M059J (cell line): ENCODE measurements at places on chromosomes 6 and 20. TPM values are rescaled to one million over a fixed set of nuclear protein-coding genes. Genes with fewer than 3 reads are reported as not detected.

GRCh38 chr20:32945710-32946221, 58.5 kb downstream of the SUN5 start:
- peak; percentile 38 for DNase-seq

GRCh38 chr6:44080561-44081521, 46.4 kb downstream of the MRPL14 start:
- no peak for DNase-seq

Gene GPX6
- total RNA-seq: not detected in 2 replicates

GRCh38 chr20:20786428-20786827, 74.0 kb upstream of the RALGAPA2 start:
- no peak for DNase-seq

Gene CAGE1
- total RNA-seq: 0.02 TPM in 1 of 2 replicates, not detected in the other

Gene NR2E1
- 0.37 and 1.2 TPM in 2 replicates for total RNA-seq

GRCh38 chr6:31083742-31084354, 28.5 kb downstream of the C6orf15 start:
- peak; percentile 76 for DNase-seq

Gene B3GALT4
- not detected in 2 replicates for total RNA-seq

DNA sequence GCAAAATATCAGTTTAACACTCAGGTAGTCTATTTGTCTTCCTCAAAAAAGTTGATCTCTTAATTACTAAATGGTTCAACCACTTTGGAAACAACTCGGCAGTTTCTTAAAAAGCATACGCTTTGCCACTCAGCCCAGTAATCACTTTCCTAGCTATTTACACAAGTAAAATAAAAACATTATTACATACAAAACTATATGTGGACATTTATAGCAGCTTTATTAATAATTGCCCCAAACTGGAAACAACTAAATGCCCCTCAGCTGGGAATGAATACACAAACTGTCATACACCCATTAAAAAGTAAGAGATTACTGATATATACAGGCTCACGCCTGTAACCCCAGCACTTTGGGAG, 7.4 kb downstream of the EEF1A1 start:
- peak; percentile 15 for DNase-seq

- DNase-seq: peak; percentile 44
These were observed 60.3 kb downstream of the VTA1 start for GRCh38 chr6:142207265-142207877.

Gene KCNQ2
- not detected in 2 replicates for total RNA-seq

- DNase-seq: no peak
These were observed 67.2 kb upstream of the RNF146 start for GRCh38 chr6:127199470-127199869.

Gene SMLR1
- not detected in 2 replicates for total RNA-seq

- peak; percentile 83 for DNase-seq
These were observed 28.0 kb upstream of the TULP4 start for GRCh38 chr6:158284007-158284875.

DNA sequence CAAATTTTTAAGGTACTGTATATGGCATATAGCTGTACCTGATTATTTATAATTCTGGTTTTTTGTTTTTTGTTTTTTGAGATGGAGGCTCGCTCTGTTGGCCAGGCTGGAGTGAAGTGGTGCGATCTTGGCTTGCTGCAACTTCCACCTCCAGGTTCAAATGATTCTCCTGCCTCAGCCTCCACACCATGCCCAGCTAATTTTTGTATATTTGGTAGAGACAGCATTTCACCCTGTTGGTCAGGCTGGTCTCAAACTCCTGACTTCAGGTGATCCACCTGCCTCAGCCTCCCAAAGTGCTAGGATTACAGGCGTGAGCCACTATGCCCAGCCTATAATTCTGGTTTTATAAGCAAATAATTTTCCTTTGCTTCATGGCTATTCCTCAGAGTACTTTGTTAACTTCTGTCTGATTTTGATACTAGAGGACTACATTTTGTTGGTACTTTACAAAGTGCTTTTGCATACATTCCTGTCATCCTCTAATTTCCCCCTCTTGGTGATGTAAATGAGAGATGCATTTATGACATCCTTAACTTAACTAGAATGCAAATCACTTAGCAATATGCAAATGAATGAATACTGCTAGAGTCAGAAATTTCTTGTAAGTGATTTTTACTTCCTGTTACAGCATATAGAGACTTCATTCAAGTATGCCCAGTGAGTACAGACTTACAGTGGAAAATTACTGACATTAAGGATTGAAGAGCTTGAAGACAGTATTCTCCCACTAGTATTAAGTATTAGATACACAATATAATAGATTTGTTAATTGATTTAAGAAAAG, 35.7 kb upstream of the ARID1B start:
- DNase-seq: no peak

GRCh38 chr6:142195862-142196541, 48.9 kb downstream of the VTA1 start:
- peak; percentile 22 for DNase-seq

Gene GINS1
- 31.5 and 41.3 TPM in 2 replicates for total RNA-seq

DNA sequence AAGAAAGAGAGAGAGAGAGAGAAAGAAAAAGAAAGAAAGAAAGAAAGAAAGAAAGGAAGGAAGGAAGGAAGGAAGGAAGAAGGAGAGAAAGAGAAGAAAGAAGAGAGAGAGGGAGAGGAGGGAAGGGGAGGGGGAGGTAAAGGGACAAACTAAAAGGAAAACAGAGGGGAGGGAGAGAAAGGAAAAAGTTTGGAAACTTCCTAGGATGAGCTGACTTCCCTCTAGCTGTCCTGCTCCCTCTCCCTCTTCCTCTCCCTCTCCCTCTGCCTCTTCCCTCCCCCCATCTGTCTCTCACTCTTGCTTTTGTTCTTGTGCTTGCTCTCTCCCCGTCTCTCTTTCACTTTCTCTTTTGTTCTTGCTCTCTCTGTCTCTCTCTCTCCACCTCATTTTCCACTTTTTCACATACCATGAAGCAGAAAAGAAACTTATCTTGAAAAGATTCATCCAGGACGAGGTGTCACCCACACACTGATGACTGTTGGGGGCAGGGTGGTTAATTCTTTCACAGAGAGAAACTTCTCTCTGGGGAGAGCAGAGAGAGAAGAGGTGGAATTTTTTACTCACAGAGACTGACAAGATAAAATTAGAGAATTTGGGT, 56.4 kb upstream of the DUSP22 start:
- DNase-seq: peak; percentile 80

GRCh38 chr6:20013066-20013861, 176.1 kb downstream of the ID4 start:
- no peak for DNase-seq

GRCh38 chr20:42749556-42749955, 440.1 kb downstream of the PTPRT start:
- DNase-seq: no peak
